ENCODE measurements at places on chromosomes 5 and 9.
A peak's percentile ranks its signal among the peaks of the same experiment; 100 is the strongest.

DNA sequence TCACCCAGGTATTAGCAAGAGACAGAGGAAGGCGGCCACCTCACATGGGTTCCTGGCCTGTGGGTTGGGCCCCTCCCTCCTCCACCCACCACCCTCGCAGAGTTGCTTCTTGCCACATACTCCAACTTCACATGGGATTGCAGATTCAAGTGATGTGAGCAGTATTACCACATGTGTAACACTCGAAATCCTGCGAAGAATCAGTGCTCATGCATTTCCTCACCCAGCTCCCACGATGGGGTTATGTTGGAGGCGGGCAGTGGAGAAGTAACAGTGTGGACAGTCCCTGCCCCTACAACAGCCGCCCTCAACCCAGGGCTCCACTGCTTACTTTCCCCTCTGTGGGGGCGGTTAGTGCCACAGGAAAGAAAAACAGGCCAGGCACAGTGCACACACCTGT, 3.9 kb upstream of the FBP1 start:
- DNase-seq: no peak

DNA sequence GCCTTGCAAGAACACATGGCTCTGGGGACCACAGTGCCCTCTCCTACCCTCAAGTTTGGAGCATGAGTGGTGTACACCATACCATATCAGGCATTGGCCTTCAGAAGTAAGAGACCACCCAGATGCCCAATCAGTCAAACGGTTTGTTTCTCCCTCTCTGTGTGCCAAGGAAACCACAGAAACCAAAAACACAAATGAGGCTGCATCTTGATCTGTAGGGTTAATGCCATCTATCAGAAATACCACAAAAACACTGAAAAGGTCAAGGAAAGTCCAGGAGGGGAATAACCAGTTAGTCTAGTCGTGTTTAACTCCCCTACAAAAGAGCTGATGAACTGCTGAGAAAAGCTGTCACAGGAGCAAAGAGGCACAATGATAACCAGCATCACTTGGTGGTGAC, 78.4 kb downstream of the INSYN2B start:
- no peak for DNase-seq

GRCh38 chr9:107390778-107391177, 98.8 kb downstream of the KLF4 start:
- DNase-seq: no peak

- no peak for DNase-seq
Observed at GRCh38 chr5:24294333-24294732, 350.4 kb downstream of the CDH10 start.

DNA sequence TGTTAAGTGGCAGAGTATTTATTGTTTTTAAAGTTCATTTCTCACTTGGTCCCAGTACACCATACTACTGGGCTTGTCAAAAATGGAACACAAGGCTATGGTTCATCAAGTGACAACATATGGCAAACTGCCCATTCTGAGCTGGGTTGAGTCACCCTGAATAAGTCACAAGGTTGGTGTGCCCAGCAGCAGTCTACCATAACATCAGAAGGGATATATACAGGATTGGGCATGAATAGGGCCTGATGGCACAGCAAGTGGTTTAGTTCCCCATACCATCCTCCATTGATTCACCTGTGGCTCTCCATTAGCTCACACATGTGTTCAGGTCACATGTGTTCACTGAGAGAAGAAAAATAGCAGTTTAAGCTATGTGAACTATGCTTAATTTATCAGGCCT, 249.8 kb upstream of the PRDM9 start:
- DNase-seq: no peak

DNA sequence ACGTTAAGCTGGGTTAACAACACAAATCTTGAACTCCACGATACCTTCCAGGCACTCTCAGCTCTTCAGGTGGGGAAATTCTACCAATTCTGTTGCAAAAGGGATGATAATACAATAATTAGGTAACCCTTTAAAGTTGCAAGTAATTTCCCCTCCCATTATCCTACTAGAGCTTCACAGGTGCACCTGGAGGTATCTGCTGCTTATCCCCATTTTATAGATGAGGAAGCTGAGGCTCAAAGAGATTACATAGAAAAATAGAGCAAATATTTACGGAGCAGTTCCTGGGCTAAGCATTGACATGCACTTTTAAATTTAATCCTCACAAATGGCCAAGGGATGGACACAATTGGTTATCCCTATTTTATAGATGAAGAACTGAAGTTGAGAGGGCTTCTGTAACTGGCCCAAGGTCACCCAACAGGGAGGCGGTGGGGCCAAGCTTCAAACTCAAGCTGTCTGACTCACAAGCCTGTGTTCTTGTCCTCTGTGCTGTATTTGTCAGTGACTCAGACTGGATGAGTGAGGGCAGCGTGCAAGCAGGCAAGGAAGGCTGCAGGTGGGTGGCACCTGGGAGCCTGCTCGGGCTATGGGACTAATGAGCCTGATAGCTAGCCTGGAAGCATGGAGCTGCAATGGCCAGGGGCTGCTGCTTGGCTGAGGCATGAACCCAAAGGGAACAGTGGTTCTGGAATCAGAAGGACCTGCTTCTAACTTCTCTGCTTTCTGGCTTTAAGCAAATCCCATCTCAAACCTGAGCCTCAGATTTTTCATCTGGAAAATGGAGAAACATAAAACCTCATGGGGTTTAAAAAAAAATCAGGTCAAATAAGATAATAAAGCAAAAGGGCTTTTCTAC, 105.5 kb downstream of the PDE6A start:
- DNase-seq: no peak

GRCh38 chr9:107839371-107839770, 349.8 kb upstream of the KLF4 start:
- DNase-seq: no peak

- no peak for DNase-seq
Observed at GRCh38 chr9:126152622-126153362, 173.8 kb upstream of the MVB12B start.

- peak; percentile 70 for DNase-seq
Observed at GRCh38 chr9:137227054-137227852, at the start of gene RNF224. RNF224 (plus strand) TSS chr9:137227502; CDS start chr9:137228336, 834 bp downstream.

- DNase-seq: no peak
Observed at GRCh38 chr9:82130331-82131042, 141.9 kb downstream of the SPATA31D1 start.

DNA sequence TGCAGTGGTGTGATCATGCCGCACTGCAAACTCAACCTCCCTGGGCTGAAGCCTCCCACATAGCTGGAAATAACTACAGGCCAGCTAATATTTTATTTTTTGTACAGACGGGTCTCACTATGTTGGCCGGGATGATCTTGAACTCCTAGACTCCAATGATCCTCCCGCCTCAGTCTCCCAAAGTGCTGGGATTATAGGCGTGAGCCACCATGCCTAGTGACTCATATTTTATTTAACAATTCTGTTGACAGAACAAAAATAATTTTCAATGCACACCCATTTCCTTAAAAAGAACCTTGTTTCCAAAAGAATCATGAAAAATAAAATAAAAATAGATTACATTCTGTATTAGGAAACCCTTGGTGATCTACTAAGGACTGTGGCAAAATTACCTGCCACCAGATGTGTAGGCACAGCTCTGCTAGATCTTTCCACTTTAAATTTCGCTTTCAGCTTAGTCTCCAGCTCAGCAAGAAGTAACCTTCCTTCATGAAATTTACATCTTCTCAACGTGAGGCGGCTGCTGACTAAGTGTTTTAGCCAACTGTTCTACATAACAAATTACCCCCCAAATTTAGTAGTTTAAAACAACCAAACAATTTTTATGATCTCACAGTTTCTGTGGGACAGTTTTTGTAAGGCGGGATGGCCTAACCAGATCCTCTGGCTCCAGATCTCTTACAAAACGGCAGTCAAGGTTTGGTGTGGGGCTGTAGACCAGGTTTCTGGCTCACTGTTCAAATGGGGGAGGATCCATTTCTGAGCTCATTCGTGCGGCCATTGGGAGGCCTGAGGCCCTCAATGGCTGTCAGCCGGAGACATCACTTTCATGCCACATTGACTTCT, 32.6 kb upstream of the GOLPH3 start:
- DNase-seq: no peak

- DNase-seq: peak; percentile 53
Observed at GRCh38 chr9:137453643-137454081, 5.5 kb downstream of the NSMF start.

- no peak for DNase-seq
Observed at GRCh38 chr5:168893283-168893682, 314.1 kb upstream of the PANK3 start.

DNA sequence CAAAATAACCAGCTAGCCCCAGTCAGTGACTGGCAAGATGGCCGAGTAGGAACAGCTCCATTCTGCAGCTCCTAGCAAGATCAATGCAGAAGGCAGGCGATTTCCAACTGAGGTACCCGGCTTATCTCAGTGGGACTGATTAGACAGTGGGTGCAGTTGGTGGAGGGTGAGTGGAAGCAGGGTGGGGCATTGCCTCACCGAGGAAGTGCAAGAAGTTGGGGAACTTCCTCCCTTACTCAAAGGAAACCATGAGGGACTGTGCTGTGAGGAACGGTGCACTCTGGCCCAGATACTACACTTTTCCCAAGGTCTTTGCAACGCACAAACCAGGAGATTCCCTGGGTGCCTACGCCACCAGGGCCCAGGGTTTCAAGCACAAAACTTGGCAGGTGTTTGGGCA, 9.6 kb upstream of the BTNL8 start:
- no peak for DNase-seq

GRCh38 chr9:123640792-123641222, 284.8 kb downstream of the CRB2 start:
- no peak for DNase-seq

DNA sequence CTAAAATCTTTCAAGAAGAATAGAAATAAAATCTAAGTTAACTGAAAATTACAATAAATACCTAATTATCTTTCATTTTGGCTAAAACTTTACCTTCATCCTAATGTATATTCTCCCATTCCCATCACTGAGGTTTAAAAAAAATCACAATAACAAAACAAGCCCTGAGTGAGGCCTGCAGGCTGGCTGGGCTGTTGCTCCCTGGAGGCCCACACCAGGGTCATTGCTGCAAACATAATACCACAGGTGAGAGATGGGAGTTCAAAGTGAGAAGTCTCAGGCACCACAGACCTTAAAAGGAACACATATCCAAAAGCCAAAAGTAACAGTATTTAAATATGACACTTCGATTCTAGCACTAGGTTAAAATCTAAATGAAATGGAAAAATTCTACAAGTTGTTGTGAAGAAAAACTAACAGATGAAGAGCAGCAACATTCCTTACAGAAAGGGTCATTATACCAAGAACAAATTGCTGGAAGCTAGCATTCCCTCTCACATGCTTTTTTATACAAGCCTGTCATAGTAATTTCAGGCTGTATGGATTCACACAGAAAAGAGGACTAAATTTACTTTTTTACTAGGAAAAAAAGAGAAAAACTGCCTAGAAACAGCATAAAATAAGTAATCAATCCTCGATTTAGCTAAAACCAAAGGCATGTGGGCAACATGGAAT, 57.8 kb downstream of the AUH start:
- DNase-seq: no peak

DNA sequence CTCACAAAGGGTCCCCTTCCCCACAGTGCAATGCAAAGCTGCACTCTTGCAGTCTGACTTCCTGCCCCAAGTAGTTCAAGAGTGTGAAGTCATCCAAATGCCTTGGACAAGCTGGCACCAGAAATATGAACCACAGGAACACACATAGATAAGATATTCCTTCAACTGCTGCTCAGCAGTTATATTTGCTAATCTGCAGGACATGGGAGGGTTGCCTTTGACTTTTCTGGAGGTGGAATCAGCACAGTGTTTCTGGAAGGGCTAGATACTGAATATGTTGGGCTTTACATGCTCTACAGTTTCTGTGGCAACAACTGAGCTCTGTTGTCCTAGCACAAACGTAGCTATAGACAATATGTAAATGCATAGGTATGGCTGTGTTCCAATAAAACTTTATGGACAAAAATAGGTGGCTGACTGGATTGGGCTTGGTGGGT, 96.7 kb upstream of the PCA3 start:
- DNase-seq: no peak

DNA sequence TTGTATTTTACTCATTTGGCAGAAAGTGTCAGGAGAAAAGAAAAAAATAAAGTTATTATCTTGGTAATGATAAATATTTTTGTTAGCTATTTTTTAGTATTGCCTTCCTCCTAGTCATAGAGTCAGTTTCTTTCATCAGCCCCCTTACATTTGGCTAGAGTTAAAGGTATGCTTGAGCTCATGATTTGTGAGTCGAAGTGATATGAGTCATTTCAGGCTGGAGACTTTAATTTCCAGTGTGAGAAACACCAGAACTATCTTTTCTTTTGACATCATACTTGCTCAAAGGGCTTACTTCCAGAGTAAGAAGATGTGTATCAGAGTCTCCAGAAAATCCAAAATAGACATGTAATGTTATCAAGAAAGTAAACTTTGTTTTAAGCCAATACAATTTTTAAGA, 746.7 kb upstream of the TYRP1 start:
- no peak for DNase-seq

GRCh38 chr9:109652971-109653370, 127.0 kb upstream of the PALM2AKAP2 start:
- no peak for DNase-seq

DNA sequence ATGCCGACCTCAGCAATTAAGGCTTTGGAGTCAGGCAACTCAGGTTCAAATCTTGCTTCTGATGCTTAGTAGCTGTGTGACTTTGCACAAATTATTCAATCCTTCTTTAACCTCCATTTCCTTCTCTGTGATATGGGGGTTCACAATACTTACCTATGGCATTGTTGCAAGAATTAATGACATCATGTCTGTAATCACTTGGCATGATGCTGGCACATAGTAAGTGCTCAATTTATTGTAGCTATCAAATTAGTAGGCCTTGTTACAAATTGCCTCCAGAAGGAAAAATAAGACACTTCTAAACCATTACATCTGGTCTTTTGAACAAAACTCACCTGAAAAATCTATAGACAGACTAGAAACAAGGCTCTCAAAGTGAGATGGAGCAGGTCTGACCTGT, 29.9 kb upstream of the NDFIP1 start:
- DNase-seq: no peak

GRCh38 chr9:13513716-13514444, 234.4 kb upstream of the MPDZ start:
- DNase-seq: no peak

DNA sequence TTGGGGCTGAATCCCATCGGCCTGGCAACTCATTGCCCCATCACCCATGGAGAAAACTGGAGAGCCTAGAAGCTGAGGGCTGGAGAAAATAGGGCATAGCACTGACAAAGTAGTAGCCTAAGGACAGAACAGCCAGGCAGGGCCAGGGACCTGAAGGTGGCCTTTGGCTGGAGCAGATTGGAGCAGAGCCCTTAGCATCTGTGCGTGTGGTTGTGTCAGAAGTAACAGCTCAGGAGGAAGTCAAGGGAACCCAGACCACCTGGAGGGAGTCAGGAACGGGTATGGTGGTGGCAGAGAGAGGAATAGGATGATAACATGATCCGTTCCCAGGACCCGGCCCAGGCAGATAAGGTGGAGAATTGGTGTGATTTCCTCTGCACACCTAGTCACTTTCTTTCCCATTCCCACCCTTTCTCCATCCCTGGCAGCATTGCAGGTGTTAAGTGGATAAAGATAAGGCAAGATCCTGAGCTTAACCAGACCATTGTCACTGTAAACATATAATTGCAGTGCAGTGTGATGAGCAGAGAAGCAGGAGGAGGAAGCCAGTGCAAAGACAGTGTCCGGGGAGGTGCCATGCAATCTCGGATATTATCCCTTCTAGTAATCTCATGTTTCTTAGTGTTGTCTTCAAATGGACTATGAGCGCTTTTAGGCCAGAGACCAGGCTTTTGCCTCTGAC, 67.0 kb downstream of the NDFIP1 start:
- no peak for DNase-seq

Measured in central memory CD4-positive, alpha-beta T cell (primary cell).